ENCODE measurements at places on chromosomes 6 and 20.

DNA sequence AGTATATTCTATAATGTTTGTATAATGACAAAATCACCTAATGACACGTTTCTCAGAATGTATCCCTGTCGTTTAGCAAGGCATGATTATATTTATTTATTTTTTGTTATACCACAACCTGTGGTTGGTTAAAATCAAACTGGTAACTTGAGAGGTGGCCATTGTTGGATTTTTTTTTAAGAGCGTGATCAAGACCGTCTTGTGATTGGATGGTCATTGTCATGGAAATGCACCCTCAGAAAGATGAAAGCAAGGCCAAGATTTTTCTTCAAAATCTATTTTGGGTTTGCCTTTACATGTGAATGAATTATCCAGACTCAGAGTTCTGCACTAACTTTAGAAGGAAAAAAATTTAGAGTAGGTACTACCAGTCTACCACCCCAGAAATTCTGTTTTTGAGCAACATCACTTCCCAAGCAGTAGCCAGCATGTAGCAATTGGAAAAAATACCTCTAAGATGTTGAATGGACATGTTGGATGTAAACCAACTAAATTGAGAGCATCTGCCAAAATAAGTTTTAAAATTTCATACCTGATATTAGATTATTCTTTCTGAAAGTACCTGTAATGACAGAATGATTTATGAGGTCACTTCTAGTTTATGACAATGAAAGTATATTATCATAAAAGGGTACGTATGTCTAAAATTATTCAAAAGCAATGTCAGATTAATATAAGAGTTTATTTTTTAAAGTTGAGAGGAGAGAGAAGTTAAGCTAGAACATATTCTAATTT is 50.8 kb downstream of the NCOA7 start:
- no peak for DNase-seq

DNA sequence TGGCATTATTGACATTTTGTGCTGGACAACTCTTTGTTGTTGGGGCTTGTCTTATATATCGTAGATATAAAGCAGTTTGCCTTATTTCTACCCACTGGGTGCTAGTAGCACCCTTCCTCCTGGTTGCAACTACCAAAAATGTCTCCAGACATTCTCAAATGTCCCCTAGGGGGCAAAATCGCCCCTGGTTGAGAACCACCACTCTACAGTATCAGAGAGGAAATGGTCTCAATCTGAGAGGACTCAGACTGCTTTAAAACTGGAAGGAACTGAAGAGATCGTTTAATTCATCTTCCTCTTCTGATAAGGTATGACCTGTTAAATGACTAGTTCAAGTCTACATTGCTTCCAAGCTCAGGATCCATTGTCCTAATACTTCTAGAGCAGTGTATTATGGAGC is 14.9 kb downstream of the SH3BGRL2 start:
- DNase-seq = no peak

- no peak for DNase-seq
Observed at GRCh38 chr6:110575925-110576463, 99.6 kb upstream of the SLC22A16 start.

- no peak for DNase-seq
Observed at GRCh38 chr20:9035126-9035525, 33.8 kb upstream of the PLCB4 start.

DNA sequence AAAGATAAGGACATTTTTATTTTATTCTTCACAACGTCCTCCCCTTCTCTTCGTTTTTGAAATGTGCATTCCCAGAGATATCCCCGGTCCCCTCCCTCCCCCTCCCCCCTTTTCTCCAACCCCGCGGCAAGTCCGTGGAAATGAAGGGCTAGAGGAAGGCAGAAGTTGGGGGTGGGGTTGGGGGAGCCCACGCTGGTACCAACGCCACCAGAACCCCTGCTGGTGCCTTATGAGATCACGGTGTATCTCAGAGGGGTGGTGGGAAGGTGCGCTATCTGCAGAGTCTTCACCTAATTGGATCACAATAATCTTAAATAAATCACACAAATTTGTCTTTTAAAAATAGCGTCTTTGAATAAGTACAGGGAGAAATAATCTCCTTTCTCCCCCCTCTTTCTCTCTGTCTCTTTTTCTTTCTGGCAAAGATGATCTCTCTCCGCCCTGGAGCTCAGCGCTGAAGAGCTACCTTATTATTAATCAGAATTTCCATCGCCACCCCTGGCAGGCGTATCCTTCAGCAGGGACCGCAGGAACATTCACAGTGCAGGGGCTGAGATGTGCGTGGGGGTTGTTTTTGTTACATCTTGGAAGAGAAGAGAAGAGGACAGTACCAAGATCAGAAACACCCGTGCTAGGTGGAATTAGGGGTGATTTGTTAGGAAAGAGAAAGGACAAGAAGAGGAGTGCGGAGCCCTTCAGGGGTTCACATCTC is 915 bp downstream of the CLVS2 start:
- DNase-seq = peak; percentile 9

GRCh38 chr6:30399390-30400058 is 54.6 kb downstream of the RPP21 start:
- no peak for DNase-seq

DNA sequence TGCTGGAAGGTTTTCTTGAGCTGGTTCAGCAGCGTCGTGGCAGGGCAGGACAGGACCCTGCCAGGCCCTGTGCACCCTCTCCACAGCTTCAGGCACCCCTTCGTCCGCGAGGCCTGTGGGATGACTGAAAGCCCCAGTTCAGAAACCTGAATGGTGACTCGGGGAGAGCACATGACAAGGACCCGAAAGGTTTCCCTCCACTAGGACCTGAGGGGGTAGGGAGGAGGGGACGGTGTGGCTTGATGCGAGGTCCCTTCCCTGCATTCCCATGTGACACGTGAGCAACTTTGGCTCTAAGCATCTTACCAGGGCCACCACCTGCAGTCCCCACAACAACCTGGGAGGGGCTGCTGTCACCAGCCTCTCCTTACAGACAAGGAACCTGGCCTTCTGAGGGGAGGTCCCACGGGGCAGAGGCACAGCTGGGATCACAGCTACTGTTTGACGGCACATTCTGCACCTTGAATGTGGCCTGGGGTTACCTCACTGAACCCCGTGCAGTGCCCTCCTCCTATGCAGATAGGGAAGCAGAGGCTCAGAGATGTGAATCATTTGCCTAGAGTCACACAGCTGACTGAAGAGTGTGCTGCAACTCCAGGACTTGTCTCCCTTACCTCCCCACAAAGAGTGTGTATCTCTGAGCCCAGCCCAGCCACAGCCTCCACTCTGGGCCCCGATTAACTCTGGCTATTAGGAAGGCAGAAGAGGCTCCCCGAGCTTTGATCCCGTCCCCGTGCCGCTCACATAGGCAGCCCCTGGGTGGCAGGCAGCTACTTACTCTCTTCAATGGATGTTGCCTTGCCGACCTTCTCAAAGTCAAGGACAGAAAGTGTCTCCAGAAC is 84.6 kb downstream of the PTPN1 start:
- no peak for DNase-seq

- DNase-seq = no peak
Observed at GRCh38 chr20:38515631-38516030, 43.0 kb downstream of the RALGAPB start.
